Activated CD4-positive, alpha-beta T cell treated with anti-CD3 and anti-CD28 coated beads for 48 hours (primary cell): ENCODE measurements at places on chromosomes 3 and 15.

DNA sequence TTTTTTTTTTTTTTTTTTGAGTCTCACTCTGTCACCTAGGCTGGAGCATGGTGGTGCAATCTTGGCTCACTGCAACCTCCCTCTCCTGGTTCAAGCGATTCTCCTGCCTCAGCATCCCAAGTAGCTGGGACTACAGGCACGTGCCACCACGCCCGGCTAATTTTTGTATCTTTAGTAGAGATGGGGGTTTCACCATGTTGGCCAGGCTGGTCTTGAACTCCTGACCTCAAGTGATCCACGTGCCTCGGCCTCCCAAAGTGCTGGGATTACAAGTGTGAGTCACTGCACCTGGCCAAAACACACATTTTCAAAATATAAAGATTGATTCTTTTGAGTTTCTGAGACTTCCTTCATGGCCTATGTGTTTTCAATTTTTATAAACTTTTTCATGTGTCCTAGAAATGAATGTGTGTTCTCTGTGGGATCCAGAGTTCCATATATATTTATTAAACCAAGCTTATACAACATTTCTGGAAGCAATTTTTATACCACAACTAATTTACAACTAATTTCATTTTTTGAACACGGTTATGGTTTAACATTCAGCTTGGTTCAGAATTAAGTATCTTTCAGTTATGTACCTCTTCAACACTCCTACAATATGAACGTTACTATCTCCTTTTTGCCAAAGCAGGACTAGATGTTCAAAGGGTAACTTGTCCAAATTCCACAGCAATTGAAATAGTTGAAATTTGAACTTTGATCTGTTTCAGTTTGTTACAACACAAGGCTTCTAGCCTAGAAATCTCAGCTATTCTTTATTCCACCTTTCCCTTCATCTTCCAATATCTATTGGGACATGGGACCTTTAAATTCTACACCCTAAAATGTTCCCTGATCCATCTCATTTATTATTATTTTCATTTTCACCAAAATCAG is 1.5 kb downstream of the ACAD11 start:
- DNase-seq: no peak

- no peak for DNase-seq
These were observed 14.3 kb downstream of the ZBTB38 start for GRCh38 chr3:141382571-141382970.

- no peak for DNase-seq
These were observed 328.0 kb upstream of the DNAJC19 start for GRCh38 chr3:181317508-181317907.

DNA sequence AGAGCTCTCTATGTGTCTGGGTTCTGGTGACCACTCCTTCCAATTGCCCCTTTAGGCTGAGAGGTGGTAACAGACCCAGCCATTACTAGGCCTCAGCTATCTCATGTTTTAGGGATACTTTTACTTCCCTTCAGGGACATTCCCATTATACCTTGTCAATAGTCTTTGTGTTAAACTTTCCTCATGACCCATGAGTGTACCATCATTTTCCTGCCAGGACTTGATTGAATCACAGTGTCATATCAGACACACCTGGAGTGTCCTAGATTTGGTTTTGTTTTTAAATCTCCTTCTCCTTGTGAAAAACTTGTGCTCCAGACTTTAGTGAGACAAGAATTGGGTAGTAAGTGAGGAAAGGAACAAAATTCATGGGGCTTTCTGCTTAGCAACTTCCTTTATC is 136.6 kb downstream of the KCNAB1 start:
- no peak for DNase-seq

- peak; percentile 55 for DNase-seq
These were observed 1.8 kb upstream of the ZSCAN2 start for GRCh38 chr15:84598993-84599392.

- DNase-seq: no peak
These were observed 13.6 kb upstream of the WNT5A start for GRCh38 chr3:55500555-55501330.

GRCh38 chr3:81920816-81921215 is 159.4 kb upstream of the GBE1 start:
- DNase-seq: no peak

DNA sequence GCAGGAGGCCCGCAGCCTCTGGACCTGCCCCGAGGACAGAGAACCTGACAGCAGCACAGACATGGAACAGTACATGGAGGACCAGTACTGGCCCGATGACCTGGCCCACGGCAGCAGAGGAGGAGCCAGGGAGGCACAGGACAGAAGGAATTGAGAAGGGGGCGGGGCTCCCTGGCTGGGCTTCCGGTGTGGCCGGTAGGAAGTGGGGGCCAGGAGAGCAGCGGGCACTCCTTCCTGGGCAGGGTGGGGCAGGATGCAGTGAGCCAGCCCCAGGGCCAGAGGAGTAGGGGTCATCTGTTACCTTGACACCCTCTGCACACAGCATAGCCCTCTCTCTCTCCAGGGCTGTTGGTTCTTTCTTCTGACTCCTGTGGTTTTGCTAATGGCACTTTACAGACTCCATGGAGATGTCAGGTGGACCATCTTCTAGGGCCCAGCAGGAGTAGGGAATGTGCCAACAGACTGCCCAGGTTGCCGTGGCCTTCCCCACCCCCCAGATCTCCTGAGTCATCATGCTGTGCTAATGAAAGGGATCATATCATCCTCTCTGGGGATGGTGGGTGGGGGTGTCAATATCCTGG is 8.6 kb upstream of the ISG20 start:
- DNase-seq: no peak

GRCh38 chr3:71303627-71304200 is 279.8 kb downstream of the FOXP1 start:
- peak; percentile 24 for DNase-seq

DNA sequence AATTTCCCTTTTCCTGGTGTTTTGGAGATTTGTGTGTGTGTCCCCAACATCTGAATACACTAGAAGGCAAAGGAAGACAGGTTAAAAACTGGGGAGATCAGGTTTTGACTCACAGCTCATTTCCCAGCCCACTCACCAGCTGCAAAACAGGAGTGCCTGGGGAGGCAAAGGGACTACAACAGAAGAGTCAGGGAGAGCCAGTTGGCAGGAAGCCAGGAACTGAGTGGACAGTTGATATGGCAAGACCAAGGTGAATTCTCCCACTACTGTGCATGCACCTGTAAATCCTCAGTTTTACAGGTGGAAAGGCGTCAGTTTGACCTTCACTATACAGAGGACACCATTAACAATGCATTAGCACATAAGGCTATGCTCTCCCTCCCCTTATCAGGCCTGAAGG is 901.5 kb upstream of the SEMA6D start:
- DNase-seq: no peak

GRCh38 chr3:107307205-107307604 is 70.0 kb upstream of the CCDC54 start:
- DNase-seq: no peak

DNA sequence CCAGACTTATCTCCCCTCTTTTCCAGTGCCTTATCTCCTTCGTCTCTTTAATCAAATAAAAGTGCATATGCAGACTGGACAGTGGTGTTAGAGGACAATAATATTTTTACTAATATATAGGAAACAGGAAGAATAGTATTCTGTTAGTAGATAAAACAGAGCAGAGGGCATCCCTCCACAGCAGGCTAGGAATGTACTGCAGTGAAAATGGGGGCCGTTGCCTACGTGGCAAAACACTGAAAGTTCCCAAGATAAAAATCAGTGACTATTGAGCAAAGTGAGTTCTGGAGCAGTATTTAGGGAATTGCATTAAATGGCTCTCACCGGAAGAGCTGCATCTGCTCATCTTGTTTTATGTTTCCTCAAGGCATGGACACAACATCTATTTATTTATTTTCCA is 435.0 kb downstream of the CNTN6 start:
- DNase-seq: no peak

DNA sequence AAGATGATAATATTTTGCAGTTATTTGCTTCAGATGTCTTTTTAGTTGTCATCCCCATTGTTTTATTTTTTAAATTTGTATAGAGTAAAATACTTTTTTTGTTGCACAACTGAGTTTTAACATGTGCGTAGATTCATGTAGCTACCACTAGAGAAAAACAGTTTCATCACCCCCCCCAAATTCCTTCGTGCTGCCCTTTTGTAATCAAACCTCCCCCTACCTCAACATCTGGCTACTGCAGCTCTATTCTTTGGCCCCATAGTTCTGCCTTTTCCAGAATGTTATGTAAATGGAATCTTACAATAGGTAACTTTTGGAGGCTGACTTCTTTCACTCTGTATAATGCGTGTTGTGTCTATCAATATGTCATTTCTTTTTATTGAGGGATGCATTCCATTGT is 232.0 kb upstream of the RASGRP1 start:
- no peak for DNase-seq

DNA sequence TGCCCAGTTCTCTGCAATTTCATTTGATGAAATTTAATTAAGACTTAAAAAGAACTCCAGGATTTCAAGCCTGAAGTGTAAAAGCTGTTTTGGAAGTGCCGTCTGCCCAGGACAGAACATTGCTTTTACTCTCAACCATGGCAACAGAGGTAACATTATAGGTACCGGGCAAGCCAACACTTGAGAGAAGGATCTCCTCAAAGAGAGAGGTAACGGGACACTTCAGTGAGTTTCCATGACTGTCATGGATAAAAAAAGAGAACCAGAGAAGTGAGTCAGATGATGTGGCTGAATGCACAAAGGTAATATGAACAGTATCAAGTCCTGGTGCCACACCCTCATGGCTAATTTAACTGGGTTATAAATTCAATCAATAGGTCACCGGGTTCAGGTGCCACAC is 130.2 kb upstream of the LMOD3 start:
- no peak for DNase-seq

- DNase-seq: no peak
These were observed 32.6 kb downstream of the ABCC5 start for GRCh38 chr3:183984749-183985729.

- no peak for DNase-seq
These were observed 2.7 kb upstream of the PARP16 start for GRCh38 chr15:65289261-65289854.

DNA sequence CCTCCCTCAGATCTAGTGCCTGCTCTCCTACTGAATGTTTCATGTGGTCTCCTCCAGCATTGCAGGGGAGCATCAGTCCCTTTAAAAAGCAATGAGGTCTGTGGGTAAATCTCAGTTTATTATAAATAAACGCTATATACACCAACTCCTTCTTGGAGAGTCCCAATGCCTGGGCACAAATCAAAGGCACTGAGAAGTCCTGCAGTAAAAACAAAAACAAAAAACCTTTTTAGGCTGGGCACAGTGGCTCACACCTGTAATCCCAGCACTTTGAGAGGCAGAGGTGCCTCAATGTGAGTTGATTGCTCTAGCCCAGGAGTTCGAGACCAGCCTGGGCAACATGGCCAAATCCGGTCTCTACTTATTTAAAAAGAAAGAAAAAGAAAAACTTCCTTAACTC is 45.0 kb downstream of the ACAN start:
- no peak for DNase-seq

- no peak for DNase-seq
These were observed 227.7 kb downstream of the TLE3 start for GRCh38 chr15:69869881-69870505.

DNA sequence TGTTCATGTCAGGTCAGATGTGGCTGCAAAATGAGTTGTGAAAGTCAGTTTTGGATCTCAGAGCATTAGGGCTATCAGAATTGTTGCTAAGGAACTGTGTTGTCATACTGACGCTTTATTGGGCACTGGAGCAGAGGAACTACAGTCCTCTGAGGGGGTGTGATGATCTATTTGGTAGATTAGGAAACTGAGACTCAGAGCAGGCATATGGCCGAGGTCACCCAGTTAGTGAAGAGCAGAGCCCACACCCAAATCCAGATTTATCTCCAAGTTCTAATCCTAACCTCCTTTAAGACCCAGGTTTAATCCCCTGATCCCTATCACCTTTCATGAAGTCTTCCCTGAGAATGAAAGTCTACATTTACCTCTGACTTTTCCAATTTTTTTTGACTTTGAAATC is 25.6 kb upstream of the GLCE start:
- DNase-seq: no peak

DNA sequence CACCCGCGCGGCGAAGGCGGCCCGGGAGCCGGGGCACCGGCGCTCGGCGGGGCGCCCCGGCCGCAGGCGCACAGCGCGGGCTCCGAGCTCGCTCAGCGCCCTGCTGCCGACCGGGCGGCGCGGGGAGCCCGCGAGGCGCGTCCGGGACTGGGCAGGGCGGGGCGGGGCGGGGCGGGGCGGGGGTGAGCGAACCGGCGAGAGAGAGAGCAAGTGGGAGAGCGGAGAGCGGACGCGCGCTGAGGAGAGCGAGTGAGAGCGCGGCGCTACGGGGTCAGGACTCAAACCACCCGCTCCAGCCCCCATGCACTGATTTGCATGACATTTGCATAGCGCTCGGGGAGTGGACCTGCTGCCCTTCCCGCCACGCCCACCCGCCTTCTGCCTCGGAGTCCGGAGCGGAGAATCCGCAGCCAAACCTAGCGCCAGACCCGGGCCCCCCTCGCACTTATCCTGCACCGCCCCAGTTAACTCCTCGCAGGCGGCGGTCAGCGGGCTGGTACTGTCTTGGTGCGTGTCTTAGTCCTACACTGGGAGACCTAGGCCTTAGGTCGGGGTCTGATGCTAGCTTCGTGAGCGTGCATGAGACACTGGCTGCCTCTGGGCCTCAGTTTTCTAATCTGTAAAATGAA is at the start of gene MYLK:
TSS of gene MYLK (minus strand) at position 130 of the 629 bp plus-strand sequence. CDS start 90,491 bp downstream, outside the sequence.
- DNase-seq: peak; percentile 54

GRCh38 chr3:87410110-87410509 is 133.7 kb upstream of the POU1F1 start:
- no peak for DNase-seq

- DNase-seq: no peak
These were observed 97.1 kb downstream of the CEMIP start for GRCh38 chr15:80876348-80876674.

DNA sequence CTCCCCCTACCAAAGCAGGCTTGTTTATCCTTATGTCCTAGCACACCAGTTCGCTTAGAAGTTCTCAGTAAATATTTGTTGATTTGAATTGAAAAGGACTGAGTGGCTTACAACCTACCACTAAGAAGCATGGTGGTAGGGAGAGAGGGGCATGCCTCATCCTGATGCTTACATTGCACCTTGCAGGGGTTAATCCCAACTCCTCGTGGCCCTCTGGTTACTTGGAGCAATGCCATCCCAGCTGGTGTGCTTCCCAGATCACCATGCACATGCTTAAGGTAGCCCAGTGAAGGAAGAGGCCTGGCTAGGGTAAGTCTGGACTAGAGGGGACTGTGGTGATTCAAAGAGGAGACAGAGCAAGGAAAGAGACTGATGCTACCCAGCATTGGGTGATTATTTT is 253.3 kb downstream of the CLSTN2 start:
- no peak for DNase-seq
